ENCODE measurements at places on chromosomes 6 and 20.

- DNase-seq, result no peak
Measured at GRCh38 chr6:1708820-1709219, 99.1 kb downstream of the FOXC1 start.

DNA sequence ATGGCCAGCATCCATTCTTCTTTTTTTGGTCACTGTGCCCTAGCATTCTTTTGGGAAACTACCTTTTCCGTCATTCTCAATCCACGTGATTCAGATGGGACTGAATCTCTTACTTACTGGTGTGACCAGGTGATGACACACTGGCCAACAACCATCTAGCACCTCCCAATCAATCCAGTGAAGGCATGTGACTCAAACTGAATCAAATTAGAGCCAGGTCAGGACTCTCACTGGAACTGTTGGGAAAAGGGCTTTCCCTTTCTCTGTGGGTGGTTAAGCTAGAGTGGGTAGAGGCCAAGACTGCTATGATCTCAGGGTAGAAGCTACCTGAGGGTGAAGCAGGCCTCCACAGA, 36.2 kb upstream of the ZMYND8 start:
- peak; percentile 84 for DNase-seq

DNA sequence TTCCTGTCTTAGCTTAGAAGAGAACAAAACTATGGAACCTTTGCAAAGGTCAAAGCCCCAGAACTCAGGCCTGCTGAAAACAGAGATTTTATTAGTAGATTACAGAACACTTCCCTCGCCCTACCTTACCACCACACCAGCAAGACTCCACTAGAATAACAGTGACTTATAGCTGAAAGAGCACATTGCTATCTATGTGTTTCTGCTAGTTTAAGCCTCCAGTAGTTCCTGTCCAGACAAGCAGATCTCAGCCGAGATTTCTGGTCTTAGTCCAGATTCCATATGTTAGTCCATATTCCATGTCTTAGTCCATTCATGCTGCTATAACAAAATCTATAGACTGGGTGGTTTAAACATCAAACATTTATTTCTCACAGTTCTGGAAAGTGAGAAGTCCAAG, 412.3 kb upstream of the ID4 start:
- no peak for DNase-seq

GRCh38 chr6:100686216-100686615, 194.9 kb downstream of the ASCC3 start:
- DNase-seq, result no peak

DNA sequence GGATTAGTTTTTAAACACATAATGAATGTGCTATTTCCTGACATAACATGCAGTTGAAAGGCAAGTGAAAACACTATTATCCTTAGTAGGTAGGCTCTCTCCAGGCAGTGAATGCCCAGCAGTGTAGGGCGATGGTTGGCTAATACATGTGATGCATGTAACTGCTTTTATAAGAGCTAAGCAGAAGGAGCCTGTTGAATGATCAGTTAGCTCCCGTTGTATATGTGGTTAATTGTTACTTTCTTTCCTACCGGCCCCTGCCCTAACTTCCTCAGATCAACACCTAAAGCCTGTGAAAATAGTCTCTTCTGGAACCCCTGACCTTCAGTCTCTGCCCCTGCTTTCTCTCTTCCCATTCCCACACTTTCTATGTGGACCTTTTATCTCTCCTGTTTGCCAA, 10.5 kb downstream of the SOX4 start:
- no peak for DNase-seq

GRCh38 chr6:122996794-122997505, 915 bp downstream of the CLVS2 start:
- no peak for DNase-seq

DNA sequence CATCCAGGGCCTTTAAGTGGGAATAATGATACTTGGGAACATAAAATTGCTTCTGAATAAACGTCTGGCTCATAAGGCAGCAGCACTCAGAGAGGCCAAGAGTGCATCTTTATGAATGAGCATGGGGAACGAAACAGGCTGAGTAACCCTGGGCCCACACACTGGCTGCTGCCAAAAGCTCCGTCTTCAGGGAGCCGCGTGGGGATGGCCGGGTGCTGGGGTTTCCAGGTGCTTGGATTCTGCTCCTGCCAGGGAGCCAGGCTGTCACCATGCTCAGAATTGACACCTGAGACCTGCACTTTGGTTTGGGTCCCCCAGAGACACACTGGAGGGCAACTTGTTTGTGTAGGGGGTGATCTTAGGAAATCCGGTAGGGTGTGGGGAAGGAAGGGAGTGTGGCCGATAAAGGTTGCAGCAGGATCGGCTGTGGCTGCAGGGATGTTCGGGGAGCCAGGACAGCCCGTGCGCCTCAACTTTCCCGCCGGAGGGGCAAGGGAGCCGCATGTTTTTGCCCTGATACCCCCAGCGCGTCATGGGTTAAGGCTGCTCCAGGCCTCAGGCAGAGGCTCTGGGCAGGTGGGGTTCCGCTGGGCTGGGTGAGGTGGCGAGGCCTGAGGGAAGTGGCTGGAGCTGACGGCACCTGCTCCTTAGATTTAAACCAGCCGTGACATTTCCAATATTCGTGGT, 101.8 kb downstream of the YTHDF1 start:
- no peak for DNase-seq

GRCh38 chr6:11869672-11870340, 91.2 kb upstream of the ADTRP start:
- no peak for DNase-seq

GRCh38 chr20:15289337-15289736, 951.9 kb upstream of the FLRT3 start:
- DNase-seq, result no peak

GRCh38 chr6:93252930-93253329, 166.4 kb downstream of the EPHA7 start:
- DNase-seq, result no peak

- peak; percentile 65 for DNase-seq
Measured at GRCh38 chr6:113690281-113691259, 166.6 kb upstream of the MARCKS start.

DNA sequence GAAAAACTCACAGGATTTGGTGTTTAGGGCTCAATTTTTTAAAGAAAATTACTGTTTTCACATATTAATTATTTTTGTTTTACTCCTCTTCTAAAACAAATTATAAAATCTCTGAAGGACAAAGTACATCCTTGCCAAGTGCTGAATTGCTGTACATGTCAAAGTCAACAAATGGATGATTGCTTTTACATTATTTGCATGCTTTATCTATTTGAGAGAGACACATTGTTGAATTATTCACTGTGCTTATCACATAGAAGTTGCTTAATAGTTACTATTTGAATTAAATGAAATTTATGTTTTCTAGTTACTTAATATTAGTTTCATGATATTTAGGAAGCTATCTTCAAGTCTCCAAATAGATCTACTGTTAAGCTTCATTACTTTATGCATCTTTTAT, 318.6 kb upstream of the PTCHD4 start:
- DNase-seq, result no peak

DNA sequence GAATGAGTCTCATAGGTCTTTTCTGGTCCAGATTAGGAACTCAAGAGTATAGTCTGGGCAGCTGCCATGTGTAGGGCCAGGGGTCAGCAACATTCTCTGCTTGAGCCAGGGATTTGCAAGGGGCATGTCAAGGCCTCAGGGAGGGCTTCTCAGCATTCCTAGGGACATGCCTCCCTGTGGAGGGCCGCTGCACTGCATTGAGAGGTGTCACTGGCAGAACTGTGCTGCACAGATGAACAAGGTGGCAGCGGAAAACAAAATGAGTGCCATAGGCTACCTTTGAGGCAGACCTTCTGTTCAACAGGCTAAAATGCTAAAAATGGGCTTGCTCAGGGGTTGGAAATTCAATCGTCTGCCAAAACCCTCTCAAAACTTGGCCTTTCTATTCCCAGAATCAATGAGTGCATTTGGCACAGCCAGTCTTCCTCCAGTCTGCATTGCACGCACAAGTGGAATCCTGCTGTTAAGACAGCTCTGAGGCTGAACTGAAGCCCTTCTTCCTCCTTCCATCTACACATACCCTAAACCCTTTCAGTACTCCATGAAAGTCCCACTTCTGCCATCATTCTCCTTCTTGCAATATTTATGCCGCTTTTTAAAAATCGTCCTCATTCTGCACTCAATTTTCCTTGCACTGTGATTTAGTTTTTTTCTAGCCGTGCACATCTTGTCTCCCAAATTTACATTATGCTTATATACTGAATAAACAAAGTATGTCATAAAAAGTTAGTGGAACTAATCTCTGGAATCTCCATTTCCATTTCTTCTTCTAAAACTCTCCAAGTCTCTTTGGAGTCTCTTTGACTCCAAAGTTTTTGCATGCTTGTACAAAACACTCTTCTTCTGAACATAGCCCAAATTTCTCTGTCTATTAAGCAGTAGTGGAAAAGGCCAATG, 51.7 kb downstream of the SLC26A8 start:
- DNase-seq, result no peak

GRCh38 chr6:16206595-16207037, 31.8 kb upstream of the GMPR start:
- peak; percentile 49 for DNase-seq

DNA sequence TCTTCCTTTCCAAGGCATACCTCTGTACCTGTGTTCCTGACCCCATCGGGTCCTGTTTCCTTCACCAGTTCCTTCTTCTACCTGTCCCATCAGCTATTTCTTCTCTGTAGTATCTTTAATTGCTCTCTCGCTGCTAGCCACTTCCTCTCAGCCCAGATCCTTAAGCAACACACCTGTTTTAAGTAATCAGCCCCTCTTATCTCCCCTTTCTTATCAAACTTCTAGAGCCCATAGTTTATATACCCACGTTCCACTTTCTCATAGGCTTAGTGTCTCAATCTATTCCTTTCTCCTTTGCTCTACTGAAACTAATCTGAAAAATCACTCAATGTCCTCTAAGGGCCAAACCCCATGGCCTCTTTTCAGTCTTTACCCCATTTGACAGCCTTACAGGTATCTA, 239.6 kb downstream of the BTBD9 start:
- no peak for DNase-seq

DNA sequence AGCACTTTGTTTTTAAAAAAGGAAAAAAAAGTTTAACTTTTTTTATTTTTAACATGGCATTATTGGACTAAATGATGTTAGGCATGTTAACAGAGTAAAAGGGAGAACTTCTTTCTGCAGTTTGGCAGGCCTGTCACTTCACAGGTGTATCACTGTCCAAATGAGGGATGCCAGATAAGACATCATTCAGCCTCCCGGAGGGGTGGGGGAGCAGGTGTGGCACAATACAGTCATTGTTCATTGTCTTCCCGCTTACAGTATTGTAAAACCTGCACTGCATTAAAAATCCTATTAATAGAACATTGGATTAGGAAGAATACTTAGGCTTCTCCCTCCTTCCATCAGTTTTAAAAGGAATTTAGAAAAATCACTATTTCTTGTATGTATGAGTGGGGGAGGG, 80.7 kb downstream of the CARMIL1 start:
- DNase-seq, result no peak

DNA sequence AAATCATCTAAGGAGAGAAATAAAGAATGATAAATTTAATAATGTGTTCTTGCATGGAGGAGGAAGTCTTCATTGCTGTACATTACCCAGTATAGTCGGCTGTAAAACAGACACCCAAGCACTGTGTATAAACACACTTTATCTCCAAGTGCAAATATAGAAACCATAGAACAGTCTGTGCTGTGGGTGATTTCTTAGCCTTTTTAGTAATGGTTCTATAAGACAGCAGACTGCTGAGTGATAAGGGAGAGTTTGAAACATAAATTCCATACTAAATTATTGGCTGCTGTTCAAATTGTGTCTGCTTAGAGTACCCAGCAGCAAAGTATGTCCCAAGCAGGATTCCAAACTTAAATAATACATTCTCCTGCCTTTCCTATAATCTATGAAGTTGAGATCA, 4.6 kb downstream of the FILIP1 start:
- no peak for DNase-seq

- no peak for DNase-seq
Measured at GRCh38 chr6:122416825-122417224, 17.4 kb downstream of the HSF2 start.

GRCh38 chr6:105137388-105137787, 42.4 kb downstream of the POPDC3 start:
- no peak for DNase-seq

DNA sequence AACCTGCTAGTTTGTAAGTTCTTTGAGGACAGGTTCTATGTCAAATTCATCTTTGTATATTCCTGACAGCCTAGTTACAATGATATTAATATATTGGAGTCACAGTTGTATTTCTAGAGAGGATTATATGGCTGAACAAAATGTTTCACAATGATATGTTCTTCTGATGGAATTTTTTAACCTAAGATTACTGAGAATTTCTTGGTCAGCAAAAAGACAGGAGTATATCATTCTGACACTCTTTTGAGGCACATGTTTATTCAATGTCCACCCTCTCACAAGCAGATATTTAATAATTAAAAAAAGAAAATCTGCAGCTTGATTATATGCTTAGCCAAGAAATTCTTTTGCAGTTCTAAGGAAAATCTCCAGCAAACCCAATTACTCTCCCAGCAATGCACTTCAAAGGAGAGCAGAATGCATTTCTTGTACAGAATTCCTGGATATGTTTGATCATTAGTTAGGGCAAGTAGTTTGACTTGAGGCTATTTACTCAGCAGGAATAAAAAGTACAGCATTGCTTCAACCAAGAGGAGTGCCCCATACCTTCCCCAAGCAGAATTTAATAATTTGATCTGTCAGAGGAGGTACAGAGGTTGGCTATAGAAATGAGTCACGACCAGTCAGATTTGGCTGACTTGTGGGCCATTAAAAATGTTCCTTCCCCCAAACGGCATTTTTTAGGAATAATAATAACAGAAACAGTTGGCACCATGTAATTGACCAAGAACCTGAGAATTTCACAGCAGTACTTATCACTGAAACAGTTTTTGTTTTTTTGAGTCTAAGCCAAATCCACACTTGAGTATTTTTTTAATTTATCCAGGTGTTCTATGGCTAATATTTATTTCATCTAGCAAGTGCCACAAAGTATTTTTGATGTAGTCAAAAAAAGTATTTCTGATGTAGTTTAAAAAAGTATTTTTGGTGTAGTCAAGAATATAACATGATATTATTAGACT, 508.1 kb upstream of the FLRT3 start:
- peak; percentile 81 for DNase-seq

DNA sequence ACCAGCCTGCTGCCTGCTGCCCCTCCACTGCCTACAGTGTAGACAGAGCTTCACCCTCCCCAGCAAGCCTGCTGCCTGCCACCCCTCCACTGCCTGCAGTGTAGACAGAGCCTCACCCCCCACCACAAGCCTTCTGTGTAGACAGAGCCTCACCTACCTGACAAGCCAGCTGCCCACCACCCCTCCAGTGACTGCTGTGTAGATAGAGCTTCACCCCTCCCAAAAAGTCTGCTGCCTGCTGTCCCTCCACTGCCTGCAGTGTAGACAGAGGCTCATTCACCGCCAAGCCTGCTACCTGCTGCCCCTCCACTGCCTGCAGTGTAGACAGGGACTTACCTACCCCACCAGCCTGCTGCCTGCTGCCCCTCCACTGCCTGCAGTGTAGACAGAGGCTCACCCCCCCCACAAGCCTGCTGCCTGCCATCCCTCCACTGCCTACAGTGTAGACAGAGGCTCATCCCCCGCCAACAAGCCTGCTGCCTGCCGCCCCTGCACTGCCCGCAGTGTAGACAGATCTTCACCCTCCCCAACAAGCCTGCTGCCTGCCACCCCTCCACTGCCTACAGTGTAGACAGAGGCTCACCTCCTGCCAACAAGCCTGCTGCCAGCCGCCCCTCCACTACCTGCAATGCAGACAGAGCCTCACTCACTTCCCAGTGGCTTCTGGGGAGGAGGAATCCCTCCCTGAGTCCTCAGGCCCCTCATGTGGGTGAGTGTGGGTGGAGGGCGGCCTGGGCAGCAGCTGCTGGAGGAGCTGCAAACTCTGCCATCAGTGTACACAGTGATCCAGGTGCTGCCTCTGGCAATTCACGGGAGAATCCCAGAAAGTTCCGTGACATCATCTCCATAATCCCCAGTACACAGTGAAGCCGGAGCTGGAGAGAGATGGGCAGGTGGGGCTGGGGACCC, 140.9 kb downstream of the DLL1 start:
- DNase-seq, result no peak
